Activated CD4-positive, alpha-beta T cell treated with anti-CD3 and anti-CD28 coated beads, Interleukin-2, amount 50 U/mL, for 48 hours (primary cell): ENCODE measurements at places on chromosomes 16 and 17.
A peak's percentile ranks its signal among the peaks of the same experiment; 100 is the strongest.

DNA sequence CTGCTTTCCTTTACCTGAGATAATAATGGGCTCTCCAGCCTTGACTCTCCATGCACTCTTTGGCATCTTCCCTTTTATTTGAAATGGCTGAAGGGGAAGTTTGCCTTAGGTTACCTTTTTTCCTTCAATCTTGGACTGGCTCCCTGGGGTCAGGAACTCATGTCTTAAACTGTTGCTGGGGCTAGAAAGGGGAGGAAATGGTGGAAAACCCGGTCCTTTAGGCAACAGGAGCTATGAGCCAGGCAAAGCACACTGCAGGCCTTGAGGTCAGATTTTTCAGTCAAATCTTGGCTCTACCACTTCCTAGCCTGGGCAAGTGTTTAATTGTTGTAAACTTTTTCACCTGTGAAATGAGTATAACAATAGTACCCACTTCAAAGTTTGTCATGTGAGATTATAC is 30.2 kb downstream of the MINK1 start:
- no peak for DNase-seq

DNA sequence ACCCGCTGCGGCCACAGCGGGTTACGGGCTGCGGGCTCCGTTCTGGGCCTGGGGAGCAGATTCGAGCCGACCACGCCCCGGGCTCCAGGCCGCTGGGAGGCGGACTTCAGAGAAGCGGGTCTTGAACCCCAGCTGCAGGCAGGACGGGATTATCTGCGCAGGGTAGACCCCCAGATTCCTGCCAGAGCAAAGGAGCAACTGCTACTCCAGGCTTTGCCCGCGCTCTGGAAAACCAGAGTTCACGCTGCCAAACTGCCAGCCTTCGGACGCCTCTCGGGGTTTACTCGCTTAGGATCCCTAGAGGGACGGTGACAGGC is 301 bp upstream of the ULK2 start:
- DNase-seq = no peak

DNA sequence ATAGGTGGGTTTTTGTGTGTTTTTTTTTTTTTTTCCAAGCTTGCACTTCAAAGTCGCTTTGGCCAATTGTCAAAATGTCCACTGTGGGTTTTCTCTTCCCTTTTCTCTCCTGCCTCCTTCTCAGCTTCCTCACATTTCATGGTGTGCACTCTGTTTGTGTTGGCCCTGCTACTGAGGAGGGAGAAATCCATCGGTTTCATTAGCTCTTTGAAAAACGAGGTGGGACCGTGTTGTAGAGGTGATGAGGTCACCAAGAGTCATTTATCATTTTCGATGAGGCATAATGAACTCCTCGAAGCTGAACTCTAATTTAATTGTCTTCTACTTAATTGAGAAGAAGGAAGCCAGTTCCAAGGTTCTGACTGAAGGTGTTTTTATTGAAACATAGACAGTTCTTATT is 174.4 kb upstream of the TOX3 start:
- DNase-seq = no peak

GRCh38 chr16:50198802-50199403 is 45.8 kb downstream of the TENT4B start:
- DNase-seq = no peak

GRCh38 chr17:76528156-76528527 is 9.4 kb downstream of the CYGB start:
- no peak for DNase-seq

- DNase-seq = no peak
Observed at GRCh38 chr17:58245428-58246103, 7.2 kb downstream of the LPO start.

GRCh38 chr17:77061669-77062068 is 79.1 kb upstream of the SEC14L1 start:
- DNase-seq = no peak

DNA sequence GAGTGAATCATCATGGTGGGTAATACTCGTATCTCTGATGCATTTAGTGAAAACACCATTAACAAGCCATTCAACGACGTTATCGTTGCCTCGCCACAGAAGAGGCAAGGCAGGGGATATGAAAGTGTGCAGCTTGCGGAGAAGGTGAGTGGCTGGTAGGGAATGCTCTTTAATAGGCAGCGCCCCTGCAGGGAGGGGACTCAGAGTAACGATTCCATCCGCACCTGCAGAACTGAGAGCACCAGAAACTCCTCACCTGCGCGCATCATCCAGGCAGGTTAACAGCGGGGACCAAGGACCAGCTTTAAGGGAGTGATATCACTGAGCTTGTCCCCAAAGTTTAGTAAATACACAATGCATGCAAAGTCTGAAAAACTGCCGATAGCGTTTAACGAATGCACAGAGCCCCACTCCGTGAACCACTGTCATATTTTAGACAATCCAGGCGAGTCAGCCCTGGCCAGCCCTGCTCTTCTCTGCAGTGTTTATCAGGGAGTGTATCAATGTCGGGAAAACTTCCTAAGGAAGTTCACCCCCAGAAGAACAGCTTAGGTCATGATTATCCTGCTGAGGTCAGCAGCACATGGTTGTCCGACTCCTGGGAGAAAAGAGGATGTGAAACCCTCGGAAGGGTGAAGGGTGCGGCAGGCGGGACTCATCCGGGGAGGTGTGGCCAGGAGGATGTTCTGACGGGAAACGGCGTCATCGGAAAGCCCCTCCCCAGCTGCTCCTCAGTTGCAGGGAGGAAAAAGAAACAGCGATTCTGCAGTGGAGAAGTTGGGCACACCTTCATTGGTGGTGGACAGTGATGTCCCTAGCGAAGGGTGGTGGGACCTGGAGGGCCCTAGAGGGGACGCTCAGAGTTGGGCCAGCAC is 68.5 kb upstream of the DNAH17 start:
- DNase-seq = peak; percentile 78

DNA sequence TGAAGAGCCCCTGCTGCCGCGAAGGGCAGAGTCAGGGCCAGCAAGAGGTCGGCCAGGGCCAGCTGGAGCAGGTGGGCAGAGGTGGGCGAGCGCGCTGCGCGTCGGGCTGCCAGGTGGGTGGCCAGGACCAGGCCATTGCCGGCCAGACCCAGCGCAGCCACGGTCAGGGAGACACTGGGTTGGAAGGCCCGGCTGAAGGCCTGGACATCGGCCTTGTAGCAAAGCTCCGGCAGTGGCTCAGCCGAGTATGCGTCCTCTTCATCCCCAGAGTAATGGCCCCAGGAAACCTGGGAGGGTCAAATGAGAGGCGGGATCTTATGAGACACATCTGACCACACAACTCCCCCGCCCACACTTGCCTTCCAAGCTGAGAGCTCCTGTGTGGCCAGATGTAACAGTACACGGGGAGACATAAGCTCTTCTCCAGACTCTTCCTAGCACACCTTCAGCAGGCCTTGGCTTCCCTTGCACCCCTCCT is 1.3 kb downstream of the CCR10 start:
- no peak for DNase-seq
